Activated naive CD4-positive, alpha-beta T cell (primary cell): ENCODE measurements at places on chromosomes 3 and 15.

GRCh38 chr3:40615110-40615915, 90.6 kb downstream of the ZNF621 start:
- no peak for DNase-seq

DNA sequence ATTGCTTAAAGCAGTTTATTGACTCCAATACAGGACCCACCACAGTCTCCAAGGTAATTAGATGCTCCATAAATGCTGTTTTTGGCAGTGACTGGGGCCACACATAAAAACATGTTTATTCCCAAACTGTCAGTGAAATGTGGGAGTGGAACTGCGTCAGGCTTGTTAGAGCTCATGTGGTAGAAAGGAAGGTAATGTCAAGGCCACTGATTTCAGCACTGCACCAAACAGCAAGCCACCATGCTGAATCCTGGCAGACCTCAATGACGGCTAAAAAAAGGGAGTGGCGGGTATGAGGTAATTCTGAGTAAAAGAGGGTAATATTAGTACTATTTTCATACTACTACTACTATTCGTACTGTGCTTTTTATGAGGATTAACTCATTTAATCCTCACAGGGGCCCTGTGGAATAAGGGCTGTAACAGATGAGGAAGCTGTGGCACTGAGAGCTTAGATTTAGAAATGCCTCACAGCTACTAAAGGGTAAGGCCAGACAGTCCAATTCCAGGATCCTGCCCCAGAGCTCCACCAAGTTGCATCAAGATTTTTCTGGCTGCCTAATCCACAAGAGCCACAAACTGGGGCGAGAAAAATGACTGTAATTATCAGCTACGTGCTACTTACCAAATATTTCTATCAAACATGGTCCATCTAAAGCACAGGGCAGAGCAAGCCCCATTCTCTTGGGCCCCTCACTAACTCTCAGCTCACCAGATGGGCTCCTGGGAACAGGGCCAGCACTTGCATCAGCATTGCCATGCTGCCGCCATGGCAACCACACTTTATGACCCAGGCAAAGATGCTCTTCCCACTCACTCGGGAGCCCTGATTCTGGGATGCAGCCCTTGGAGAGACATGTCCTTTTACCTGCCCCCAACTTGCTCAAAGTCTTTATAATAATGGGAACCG, 83.6 kb upstream of the SPATA12 start:
- no peak for DNase-seq

DNA sequence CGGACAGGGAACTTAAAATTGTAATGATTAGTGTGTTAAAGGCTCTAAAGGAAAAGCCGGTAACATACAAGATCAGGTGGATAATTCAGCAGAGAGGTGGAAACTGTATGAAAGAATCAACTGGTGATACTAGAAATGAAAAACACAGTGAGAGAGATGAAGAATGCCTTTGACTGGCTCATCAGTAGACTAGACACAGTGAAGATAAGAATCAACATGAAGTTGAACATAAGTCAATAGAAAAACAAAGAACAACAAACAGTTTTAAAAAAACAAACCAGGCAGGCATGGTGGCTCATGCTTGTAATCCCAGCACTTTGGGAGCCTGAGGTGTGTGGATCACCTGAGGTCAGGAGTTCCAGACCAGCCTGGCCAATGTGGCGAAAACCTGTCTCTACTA, 82.1 kb downstream of the KLF13 start:
- DNase-seq = no peak

GRCh38 chr3:514192-514591, 317.6 kb downstream of the CHL1 start:
- no peak for DNase-seq

DNA sequence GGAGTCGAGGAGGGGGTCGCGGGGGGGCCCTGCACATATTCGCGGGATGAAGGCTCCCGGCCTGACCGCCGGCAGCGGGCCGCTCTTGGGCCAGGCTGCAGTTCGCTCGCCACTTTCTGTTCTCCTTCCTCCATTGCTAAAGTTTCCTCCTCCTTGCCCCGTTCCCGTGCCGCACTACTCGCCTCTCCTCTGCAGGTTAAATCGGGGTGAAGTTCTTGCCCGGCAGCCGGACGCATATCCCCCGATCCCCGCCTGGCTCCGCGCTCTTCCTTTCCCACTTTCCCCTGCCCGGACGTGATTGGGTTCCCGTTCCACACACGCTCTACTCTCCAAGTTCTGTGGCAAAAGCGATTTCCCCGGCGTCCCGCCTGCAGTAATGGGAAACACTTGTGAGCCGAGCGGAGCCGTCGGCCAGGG, 556 bp downstream of the CRYBG3 start:
- DNase-seq = no peak

DNA sequence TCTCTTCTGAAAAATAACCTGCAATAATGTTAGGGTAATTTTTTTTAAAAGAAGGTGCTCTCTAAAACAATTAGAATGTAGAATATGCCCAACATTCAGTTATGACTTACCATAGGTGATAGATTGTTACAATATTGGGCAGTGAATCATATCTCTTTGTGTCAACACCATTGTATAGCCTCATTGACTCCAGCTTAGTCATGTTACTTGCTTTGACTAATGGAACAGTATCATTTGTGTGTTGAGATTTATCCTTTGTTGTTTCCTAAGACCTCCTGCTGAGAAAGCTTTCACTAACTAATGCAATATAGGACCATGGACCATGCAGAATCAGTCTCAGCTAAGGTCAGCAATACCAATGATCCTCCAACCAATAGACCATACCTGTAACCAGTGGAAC, 1106.4 kb downstream of the SI start:
- no peak for DNase-seq

DNA sequence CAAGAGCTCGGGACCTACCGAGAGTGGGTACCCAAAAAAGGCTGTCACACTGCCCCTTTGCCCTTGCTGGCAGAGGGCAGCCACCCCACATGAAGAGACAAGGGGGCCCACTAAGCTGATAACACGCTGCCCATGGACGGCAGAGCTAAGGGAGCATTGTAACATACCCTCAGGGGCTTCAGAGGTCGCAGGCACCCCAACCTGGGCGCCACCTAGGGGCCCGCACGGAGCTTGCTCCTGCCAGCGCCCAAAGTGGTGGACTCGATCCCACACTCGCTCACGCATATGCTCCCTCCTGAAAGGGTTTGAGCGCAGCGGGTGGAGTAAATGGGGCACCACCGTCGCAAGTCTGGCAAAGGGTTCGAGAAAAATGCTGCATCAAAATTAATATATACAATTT, 975.4 kb downstream of the ZPLD1 start:
- DNase-seq = no peak

DNA sequence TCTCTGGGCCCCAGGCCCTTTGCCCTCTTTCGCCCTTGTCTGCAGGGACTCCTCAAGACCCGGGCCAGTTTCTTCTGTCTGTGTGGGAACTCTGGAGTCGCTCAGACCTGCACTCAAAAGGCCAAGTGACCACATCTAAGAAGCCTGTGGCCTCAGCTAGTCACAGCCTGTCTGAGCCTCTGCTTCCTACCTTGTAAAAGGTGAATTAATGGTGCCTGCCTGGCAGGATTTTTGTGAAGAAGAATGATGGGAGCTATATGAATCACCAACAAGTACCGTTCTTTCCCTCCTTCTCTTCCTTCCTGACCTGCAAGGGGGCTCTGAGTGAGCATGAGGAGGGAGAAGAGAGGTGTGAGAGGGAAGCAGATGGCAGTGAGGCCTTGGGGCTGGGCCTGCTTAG, 7.5 kb downstream of the PLIN1 start:
- DNase-seq = no peak

DNA sequence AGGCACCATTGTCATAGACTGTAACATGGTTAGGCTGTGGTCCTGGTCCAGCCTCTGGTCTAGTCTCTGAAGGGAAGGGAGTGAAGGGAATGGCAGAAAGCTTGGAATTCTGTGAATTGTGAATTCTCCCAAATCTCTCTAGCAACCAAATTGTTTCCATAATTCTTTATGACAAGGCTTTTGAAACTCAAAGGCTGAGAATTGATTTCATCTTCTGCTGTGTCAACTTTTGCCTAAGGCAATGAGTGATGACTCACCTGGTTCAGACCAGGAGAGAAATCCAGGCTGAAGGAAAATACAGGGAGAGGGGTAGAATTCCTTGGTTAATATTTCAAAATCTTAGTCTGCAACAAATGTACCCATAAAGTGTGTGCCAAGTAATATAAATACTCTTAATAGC, 82.6 kb upstream of the ADPGK start:
- no peak for DNase-seq

DNA sequence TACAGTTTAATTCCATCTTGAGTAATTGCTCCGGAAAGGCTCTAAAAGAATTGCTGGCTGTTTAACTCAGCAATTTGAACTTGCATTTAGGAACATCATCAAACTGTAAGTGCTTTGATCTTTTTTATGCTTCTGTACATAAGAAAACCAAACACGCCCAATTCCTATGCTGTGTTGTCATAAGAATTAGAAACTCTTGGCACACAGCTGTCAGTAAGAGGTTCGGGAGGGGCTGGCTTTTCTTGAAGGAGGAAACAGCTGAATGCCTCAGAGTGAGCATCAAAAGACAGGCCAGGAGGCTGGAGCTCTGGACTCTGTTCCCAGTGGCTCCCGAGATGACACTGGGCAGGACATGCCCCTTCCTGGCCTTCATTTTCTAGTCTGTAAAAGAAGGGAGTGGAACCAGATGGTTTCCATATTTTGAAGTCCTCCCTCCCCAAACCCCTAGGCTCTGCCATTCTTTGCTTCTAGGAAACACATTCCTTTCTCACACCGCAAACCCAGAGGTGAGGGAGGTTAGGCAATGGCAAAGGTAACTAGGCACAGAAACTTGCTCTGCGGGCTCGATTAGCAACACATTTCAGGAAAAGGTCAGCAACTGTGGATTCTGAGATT, 73.7 kb upstream of the DLG1 start:
- DNase-seq = no peak

DNA sequence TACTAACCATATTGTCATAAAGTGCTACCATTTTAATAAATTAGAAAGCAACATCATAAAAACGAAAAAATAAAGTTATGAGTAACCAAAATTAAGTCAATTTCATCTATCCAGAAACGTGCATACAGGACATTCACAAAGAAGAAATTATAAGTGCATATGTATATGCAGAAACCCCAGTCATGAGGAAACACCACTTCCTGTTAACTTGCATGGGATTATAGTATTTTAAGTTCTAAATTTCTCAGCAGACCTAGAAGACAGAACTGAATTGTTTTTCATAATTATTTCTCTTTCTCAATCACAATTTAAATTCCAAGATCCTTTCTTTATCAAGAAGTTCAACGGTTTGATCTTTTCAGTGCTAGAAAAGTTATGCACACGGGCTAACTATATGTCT, 1.4 kb upstream of the KBTBD8 start:
- DNase-seq = no peak

- DNase-seq = peak; percentile 19
Observed at GRCh38 chr3:194141415-194142155, 5.6 kb downstream of the HES1 start.

- DNase-seq = no peak
Observed at GRCh38 chr3:129506231-129506742, 22.2 kb upstream of the RHO start.

GRCh38 chr3:178485756-178486155, 50.5 kb upstream of the KCNMB2 start:
- no peak for DNase-seq

DNA sequence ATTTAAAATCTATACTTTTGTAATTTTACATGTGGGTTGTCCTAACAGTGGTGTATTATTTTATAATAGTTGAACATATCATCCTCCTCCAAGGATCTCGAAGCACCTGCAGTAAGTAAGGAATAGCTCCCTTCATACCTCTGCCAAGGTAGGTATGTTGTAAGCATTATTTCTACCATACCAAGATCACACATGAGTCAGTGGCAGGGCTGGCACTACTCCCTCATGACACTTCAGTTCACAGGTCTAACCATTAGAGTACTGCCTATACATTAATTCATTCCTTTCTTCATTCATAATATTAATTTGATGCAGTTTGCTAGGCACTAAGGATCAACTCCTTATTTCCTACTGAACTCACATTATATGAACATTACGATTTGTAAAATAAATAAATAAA, 11.9 kb upstream of the LEKR1 start:
- DNase-seq = no peak

DNA sequence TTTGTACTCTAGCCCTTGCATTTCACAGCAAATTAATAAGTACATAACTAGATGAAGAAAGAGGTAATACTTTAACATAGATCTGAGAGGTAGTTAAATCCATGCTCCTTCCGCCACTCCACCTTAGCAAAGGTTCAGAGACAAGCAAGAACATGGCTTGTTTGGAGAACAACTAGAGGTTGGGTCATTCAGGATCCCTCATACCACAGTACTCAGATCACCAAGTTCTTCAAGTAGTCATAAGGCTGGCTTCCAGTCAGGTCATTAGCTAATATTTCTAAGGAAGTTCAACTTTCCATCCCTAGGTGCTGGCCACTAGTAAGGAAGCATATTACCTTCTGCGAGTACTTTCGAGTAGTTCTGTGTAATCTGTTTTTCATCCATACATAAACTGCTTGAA, 44.1 kb downstream of the CD200R1 start:
- DNase-seq = no peak

DNA sequence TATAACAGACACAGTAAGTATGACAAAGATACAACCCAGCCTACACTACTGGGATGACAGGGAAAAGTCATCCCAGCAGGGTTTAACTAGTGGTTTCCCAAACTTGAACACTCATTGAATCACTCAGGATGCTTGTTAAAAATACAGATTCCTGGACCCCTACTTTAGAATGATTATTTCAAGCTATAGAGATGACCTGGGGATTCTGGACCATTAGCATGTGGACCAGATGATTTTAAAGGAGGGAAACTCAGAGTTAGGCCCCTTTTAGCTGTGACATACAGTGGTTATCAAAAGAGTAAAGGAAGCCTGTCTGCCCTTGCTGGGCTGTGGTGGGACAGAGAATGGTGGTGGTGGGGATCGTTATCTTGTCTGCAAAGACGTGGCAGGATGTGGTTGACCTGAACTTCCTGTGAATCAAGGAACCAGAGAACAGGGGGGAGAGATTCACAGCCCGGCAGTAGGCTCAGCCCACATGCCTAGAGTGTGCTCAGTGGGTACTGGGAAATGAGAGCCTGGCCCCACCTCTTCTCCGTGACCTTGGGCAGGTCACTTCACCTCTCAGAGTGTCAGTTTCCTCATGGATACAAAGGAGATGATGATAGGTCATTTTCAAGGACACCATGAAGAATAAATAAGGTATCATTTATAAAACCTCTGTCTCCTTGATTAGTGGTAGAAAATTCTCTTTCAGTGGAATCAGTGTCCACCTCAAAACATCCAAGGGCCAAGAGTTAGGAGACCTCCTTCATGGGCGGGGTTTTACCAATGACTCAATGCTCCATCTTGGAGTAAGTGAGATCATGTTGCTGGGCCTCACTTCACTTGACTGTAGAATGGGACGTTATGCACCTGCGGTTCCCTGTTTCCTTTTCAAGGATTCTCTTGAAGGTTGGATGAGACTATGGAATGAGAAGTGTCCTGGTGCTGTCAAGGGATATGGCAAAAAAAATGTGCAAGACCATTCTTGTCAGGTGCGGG, 306.5 kb downstream of the RPLP1 start:
- DNase-seq = peak; percentile 61

GRCh38 chr15:93527374-93528050, 438.5 kb upstream of the RGMA start:
- DNase-seq = no peak

GRCh38 chr3:187291512-187292132, at the start of gene MASP1:
Gene MASP1 (minus strand): TSS chr3:187291737. CDS start chr3:187291632, 105 bp downstream.
- no peak for DNase-seq
